ENCODE measurements at places on chromosomes 13 and 19. TPM values are rescaled to one million over a fixed set of nuclear protein-coding genes. Genes with fewer than 3 reads are reported as not detected.

DNA sequence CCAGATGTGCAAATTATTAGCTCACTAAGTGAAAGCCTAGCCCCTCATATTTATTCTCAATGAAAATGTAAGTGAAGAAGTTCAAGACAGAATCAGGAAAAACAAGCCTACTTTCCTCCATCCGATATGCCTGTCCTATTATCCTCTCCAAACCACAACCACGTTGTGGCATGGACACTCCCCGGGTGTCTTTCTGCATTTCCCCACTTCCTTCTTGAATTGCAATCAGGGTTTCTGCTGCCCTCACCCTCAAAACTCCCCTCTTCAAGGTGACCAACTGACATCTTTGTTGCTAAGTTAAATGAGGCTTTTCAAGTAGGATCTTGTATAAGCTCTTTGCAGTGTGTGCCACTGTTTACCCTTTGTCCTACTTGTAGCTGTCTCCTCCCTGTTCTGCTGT, 11.8 kb downstream of the SLC25A30 start:
- no peak for DNase-seq

- DNase-seq, result no peak
These were observed 108.3 kb downstream of the POSTN start for GRCh38 chr13:37490176-37490779.

DNA sequence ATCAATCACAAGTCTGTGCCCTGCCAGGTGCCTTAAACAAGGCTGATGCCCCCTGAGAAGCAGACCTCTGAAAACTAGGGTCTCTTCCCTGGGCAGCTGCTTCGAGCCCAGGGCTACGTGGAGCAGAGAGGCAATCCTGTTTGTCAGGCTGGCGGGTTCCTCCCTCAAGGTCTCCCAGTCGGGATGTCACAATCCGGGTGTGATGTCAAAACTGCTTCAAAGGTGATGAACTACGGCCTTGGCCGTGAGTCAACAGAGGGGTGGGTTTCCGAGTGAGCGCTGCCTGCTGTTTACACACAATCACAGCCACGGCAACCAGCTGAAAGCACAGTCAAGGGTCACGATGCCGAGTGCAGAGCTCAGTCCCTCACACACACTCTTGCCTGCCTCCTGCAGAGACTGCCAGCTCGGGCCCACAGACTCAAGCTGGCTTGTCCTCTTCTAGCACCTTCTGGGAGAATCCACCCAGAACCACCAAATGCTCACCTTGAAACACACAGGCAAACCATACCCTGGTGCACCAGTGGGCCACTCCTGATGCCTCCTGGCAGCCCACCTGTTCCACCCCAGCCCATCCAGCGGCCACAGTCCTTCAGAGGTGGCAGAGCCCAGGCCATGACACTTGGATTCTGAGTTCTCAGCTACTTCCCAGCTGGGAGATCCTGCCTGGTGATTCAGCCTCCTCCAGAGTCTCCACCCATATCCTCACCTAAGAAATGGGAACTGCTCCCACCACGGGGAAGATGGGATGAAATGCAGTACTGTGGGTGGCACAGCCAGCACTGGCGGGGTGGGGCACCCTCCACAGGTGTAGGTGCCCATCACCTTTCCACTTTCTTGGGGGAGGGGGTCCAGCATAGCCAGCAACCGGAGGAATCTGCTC, 6.8 kb downstream of the ELL start:
- no peak for DNase-seq

DNA sequence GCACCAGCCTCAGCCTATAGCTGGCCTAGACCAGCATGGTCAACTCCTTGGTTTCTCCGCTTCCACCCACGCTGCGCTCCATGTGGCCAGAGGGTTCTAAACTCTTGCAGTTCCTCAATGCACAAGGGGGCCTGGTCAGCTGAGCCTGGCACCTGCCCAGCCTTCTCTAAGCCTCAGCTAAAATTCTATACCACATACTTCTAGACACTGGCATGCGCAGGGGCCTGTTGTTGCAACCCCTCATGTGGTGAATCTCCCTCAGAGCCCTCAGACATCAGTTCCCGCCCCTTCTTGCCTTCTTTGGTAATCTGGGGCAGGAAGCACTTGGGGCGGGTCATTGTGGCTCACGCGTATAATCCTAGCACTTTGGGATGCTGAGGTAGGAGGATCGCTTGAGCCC, 19.7 kb upstream of the LDLR start:
- no peak for DNase-seq

DNA sequence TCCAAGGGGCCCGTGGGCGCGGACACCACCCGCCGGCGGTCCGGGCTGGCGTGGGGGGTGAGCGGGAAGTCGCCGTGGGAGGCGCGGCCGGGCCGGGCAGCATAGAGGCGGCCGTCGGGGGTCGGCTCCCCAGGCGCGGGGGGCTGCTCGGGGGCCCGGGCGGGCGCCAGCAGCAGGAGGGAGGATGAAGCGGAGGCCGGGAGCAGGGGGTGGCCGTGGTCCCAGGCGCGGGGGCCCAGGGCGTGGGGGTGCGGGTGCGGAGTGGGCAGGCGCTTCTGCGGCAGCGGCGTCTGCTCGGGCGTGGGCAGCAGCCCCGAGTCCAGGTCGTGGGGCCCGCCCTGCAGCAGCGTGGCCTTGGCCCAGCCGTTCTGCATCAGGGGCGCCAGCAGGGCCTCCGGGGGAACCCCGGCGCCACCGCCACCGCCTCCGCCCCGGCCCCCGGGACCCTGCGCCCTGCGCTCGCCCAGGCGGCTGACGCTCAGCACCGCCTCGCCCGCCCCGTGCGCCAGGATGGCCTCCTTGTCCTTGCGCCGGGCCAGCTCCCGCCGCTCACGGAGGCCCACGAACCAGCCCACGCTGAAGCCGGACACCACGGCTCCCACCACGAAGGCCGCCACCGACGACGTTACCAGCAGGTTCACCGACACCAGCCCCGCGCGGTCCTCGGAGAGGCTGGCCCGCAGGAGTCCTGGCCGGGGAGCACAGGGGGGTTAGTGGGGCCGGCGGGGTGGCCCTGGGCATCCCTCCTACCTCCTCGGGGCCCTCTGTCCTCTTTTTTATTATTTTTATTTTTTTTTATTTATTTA, 4.2 kb upstream of the LRG1 start:
- DNase-seq, result no peak

WDR87 gene
- total RNA-seq, result not detected

ADGRE2 gene
- total RNA-seq, result 2.8 TPM

Measured in LHCN-M2 (cell line).